Foreskin fibroblast (primary cell): ENCODE measurements at places on chromosomes 12 and 14.

DNA sequence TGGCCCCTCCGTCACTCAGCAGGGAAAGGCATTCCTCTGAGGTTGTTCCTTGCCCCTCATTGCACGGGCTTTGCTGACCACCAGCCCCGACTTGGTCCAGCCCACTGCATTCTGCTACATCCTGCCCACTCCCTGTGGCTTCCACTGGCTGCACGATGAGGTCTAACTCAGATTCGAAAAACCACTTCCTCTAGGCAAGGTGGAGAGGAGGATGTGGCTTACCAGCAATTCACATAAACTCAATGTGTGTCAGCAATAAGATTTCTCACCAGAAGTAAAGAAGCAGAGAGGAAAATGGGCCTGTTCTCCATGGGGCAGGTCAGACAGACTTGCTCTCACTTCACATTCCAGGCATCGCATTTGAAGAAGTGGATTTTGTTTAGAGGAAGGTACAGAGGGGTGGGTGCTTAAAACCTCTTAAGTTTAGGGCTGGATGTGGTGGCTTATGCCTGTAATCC is 14.7 kb downstream of the GPR68 start:
- DNase-seq, result no peak

GRCh38 chr14:97046967-97047366 is 249.8 kb downstream of the VRK1 start:
- no peak for DNase-seq

GRCh38 chr12:119157528-119157927 is 21.2 kb upstream of the HSPB8 start:
- no peak for DNase-seq

DNA sequence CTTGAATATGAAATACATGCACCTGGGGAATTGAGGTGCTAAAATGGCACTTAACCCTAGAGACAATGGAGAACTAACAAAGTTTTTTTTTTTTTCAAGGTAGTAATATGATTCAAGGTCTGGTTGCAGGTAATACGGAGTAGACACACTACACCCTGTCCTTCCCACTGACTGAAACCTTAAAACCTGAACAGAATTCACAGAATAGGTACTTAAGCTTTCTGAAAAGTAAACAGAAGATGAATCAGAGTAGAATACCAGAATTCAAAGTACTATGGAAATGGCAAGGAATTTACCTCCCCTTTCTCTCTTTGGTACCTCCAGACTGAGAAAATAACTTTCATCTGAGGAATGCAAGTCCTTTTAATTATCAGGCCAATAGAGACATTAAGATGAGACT is 87.2 kb downstream of the PAPLN start:
- DNase-seq, result no peak

DNA sequence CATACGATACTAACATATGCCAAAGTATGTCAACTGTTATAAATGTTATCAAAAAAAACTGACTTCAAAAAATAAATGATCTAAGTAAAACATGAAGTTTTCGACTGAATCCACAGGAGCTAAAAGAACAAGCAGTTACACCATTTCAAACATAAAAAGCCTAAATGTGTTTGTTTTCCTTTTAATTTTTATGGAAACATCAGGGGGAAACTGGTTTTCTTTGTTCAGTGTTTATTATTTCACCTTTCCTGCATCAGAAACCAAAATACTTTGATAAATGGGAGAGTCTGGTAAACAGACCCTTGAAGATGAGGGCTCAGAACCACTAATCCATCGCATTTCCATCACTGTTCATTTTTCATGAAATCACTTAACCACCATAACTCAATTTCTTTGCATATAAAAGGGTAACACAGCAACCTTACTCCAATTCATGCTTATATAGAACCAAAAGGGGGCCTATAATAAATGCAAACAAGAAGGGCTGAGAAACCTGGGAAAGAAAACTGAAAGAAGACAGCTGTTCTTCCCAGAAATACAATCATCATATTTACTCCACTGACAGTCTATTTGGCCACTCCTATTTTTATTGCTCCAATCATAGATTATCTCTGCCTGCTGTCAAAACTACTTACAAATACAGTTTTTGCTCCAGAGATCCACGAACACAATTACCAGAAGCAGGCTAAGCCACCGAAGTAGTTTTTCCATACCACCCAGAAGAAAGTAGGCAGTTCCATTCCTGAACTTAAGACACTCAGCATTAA is 17.0 kb downstream of the FGD6 start:
- no peak for DNase-seq

DNA sequence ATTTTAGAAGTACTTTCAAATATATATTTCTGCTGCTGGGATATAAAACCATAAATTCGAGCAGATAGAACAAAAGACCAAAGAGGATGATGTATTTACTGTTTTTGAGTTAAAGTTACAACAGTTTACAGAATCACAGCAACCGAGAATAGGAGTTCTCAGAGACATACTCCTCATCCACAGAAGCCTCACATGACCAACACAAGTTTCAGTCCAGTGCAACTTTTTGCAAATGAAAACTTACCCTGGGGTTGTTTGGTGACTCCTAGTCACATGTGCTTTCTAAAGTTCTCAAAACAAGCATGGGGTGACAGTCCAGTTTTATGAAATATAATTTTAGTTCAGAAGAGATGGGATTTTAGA is 117.1 kb downstream of the PRKCH start:
- DNase-seq, result no peak

DNA sequence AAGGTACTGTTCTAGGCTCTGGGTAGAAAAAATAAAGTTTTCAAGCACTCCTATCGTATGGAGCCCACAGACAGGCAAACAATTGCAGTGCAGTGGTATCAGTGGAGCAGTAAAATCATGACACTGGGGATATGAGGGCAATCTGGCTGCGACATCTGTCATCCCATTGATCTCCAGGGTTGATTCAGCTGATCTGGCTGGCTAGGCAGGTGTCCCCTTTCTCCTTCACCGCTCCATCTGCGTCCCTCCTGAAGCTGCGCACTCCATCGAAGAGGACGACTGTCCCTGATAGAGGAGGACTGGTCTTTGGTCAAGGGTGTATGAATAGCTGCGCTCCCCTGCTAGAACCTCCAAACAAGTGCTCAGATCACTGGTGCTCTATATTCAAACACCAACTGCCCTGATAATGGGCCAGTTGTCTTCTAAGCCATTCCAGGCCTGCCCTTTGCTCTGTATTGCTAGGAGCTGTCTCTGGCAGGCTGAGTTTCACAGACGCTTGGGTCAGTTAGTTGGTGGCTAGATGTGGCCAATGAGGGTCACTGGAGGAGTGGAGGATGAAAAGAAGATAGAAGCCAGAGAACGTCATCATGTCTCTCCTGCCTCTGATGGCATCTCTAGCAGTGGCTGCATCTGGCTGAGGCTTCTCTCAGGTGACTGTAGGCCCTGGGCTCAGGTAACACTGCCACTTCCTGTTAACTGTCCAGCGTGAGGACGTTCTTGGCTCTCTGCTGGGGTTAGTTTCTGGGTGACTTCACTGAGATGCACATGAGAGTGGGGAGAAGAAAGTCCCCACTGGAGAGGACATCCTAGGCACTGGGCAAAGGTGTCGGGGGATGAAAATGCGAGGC is 205.0 kb upstream of the FOXN3 start:
- no peak for DNase-seq

DNA sequence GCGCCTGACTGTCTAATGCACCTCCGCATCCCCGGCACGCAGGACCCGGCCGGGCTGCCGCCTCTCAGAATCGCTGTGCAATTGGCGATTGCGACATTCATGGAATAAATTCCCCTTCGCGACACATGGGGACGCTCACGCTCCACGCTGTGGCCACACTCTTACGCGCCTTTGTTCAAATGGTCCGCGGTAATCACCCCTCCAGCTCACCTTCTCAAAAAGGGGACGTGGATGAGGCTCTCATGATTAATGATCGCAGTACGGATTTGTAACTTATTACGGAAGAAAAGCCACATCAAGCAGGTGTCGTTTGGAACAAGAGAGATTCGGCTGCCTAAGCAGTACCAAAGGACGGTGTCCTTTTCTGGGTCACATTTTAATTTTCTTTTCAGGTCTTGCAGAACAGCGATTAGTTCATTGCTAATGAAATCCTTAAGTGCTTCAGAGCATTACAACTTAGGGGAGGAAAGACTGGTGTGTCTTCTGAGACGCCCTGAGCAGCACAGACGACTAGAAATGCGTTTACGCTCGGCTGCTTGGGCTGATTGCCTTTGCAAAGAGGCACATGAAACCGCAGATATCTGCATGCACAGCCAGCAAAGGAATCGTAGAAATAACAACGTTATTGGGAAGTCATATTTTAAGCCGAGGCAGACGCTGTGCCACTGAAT is 37.3 kb upstream of the ADGRD1 start:
- DNase-seq, result peak; percentile 50

GRCh38 chr12:132525833-132526455 is 36.0 kb downstream of the FBRSL1 start:
- DNase-seq, result no peak

GRCh38 chr12:122013791-122014590 is 7.7 kb upstream of the BCL7A start:
- no peak for DNase-seq

- no peak for DNase-seq
Observed at GRCh38 chr12:14427929-14428328, 62.4 kb downstream of the ATF7IP start.
